Cerebellar nuclear complex (tissue), 1 donor: ENCODE measurements at places on chromosomes 3 and 15.

GRCh38 chr3:190826018-190826417 is 36.5 kb downstream of the GMNC start:
- DNase-seq = no peak

DNA sequence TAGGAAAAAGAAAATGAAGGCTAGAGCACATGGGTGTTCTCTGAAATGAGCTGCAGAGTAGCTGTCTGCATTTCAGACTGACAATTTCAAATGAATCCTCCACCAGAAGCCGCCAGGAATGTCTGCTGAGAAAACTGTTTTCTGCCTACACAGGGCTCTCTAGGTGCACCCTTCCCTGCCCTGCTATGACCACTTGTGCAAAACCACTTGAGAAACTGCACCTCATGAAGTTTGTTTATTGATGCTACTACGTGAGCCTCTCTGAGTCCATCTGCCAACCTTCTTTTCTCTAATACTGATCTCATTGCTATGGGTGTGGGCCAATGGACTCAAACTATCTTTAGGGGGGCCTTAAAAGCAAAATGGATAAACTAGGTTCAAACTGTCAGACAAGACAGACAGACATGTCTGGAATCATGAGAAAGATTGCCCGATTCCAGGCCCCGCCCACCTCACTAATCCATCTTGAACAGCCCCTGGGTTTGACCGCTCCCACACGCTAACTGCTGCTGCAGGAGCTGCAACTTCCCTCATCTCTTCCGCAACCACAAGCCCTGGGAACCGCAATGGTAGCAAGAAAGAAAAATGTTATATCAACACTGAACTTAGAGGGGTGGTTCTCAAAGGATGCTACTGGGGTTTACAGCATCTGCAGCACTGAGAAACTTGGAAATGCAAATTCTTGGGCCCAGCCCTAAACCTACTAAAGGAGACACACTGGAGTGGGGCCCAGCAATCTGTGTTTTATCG is 9.0 kb upstream of the CD47 start:
- no peak for DNase-seq

GRCh38 chr15:94856267-94856854 is 625.0 kb downstream of the MCTP2 start:
- no peak for DNase-seq

- DNase-seq = no peak
Measured at GRCh38 chr15:74240002-74240568, 4.0 kb downstream of the CCDC33 start.

- DNase-seq = no peak
Measured at GRCh38 chr15:78921940-78922339, 22.9 kb downstream of the CTSH start.

DNA sequence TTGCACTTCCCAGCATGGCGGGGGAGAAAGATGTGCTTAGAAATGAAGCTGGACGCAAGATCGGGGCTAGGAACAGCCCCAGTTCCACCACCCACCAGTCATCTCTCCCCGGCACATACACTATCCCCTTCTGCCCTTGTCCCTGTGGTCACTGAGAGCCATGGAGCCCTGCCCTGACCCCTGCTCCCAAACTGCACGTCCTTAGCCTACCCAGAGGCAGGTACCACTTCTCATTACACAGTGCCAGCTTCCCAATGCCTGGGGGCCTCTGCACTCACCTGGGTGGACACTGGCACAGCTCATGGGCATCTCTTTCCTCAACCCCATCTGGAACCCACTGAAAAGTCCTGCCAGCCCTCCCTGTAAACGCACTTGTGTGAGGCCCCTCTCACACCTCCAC is 139.3 kb upstream of the PRR20G start:
- no peak for DNase-seq

GRCh38 chr3:30644615-30645014 is 38.2 kb downstream of the TGFBR2 start:
- DNase-seq = no peak

GRCh38 chr3:197820550-197821335 is 29.7 kb downstream of the LRCH3 start:
- DNase-seq = no peak

GRCh38 chr3:21274079-21274571 is 476.9 kb downstream of the ZNF385D start:
- DNase-seq = no peak

- no peak for DNase-seq
Measured at GRCh38 chr15:91953432-91953831, 99.9 kb downstream of the SLCO3A1 start.

DNA sequence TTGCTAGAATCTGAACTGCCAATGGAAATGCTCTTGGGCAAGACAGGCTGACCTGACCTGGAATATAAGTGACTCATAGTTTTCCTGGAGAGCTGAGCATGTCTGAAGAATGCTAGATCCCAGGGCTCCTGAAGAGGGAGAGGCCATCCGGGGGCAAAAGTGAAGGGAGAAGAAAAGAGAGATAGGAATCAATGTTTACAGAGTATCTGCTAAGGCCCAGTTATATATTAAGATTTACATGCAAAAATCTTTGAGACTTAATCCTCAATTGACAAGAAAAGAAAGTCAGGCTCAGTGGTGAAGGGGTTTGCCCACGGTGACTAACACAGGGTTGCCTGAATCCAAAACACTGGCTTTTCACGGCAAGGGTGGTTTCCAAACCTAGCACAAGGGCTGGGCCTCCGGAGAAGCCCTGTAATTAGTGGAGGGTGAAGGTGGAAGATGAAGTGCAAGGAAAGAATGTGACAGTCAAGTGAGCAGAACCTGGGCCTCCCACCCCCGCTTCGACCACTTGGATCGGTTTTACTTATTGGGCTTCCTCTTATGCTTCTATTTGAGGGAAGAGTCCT is 91.7 kb upstream of the FGF12 start:
- DNase-seq = no peak

DNA sequence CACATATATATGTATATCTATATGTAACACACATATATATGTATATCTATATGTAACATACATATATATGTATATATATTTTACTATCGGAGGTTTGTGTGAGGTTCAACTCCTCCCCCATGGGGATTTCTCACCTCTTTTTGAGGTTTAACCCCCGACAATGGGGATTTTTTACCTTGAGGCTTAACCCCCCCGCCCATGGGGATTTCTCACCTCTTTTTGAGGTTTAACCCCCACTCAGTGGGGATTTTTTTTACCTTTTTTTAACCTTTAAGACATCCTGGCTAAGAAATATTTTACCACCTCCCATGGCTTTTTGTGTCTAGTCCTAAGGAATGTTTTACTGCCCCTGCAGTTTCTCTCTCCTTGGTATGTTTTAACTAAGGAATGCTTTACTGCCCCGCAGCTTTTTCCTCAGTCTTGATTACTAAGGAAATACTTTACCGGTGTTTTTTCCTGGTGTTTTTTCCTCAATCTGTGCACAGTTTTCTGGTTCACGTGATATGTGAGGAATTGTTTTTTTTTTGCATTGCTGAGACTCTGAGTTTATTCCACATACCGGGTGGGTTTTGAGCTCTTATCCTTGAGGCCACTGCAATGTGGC is 185.2 kb downstream of the KLF13 start:
- no peak for DNase-seq

- no peak for DNase-seq
Measured at GRCh38 chr3:106332884-106333283, 464.1 kb upstream of the CBLB start.

DNA sequence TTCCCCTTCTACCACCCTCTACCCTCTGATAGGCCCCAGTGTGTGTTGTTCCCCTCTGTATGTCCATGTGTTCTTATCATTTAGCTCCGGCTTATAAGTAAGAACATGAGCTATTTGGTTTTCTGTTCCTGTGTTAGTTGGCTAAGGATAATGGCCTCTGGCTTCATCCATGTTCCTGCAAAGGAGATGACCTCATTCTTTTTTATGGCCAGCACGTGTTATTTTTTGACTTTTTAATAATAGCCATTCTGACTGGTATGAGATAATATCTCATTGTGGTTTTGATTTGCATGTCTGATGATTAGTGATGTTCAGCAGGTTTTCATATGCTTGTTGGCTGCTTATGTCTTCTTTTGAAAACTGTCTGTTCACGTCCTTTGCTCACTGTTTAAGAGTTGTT is 63.1 kb upstream of the NPHP3 start:
- no peak for DNase-seq

- no peak for DNase-seq
Measured at GRCh38 chr15:68424754-68425390, 7.1 kb downstream of the ITGA11 start.

DNA sequence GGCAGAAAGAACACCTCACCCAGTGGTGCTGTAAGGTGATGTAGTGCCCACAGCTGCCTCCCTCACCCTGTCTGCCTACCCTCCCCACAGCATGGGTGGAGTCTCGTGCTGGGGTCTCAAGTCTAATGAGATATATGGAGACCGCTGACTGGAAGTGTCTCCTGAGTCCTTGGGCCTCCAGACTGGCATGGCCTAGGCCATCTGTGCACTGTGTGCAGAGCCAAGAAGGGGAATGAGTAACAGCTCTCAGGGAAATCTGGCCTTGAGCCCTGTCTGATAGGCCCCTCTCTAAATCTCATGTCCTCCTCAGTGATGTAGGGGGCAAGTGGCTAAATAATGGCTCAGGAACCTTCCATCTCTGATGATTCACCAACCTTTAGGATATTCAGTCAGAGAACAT is 277.4 kb downstream of the PLCL2 start:
- no peak for DNase-seq

GRCh38 chr3:170502297-170502696 is 83.6 kb downstream of the SLC7A14 start:
- DNase-seq = no peak
